ENCODE measurements at places on chromosomes 5 and 9.

- no peak for DNase-seq
Measured at GRCh38 chr9:1415146-1415545, 365.0 kb downstream of the DMRT2 start.

DNA sequence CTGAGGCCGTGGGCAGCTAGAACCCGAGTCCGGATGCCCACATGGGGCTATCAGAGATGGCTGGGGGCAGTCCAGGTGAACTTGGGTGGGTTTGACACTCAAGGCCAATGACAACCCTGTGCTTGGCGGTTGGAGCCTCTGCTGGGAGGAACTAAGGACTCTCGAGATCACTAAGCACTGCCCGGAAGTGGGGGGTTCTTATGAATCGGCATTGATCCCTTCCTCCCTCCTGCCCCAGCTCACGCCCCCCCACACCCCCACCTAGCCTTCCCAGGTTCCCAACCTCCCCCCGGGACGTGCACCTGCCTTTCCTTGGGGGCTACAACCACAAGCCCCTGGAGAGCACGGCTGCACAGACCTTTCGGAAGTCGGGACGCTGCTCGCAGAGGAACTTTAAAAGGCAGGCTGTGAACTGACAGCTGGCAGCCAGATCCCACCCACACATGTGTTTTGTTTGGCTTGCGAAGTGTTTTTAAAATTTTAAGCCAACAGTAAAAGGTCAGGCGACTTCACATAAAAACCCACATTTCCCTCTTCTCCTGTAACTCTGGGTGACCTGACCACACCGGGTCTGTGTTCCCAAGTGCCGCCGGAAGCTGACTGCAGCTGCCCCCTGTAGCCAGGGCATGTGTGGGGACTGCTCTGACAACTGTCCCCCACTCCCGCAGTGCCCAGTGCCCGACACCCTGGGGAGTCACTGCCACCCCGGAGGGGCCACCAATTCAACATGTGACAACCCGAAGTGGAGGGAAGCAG, 5.1 kb upstream of the RALGDS start:
- no peak for DNase-seq

DNA sequence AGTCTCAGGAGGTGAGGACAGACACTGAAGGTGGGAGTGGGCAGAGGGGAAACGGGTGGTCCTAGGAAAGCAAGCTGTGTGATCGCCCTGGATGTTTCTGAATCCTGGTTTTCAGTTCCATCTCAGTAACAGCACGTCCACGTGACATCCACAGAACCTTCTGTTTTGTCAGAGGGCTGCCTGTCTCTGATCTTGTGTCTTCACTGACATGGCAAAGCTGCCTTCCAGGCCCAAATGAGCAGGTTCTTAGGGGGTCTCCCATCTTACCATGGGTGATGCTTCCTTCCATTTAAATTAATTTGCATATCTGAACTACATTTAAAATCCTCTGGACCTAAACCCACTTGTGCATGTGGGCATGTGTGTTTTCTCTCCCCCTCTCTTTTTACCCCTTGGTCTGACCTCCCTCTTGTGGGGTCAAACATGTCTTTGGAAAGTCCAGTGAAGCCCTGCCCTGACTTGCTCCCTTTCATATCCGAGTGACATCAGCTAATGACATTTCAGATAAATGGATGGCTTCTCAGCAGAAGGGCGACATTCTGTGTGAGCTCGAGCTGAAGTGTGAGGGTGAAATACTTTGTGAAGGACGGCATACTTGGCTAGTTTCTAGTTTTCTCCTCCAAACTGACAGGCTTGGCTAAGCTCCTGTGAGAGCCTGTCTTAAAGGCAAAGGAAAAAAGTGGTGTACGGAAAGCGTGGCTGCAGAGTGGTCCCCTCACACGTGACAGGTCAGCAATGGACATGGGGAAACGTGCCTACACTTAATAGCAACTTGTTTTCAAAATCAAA, 204.8 kb upstream of the S1PR3 start:
- no peak for DNase-seq

DNA sequence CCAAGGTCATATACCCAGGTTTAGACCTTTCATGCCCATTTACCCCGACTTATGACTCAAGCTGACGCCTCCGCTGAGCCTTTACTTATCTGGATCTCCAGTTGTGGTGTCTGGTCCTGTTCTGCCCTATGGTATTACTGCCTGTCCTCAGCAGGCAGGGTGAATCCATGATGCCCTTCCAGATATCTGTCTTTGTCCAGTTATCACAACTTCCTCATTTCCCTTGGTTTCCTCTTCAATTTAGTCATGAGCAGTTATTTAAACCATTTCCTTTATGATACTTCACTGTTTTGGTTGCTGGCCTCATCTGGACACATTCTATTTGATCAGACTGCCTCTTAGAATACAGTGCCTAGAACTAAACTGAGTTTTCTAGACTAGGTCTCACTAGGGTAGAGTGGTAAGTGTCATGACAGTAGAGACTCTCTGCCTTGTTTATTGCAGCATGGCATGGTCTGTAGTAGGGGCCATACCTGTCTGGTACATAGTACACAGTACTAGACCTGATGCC, 93.3 kb downstream of the MELK start:
- no peak for DNase-seq

DNA sequence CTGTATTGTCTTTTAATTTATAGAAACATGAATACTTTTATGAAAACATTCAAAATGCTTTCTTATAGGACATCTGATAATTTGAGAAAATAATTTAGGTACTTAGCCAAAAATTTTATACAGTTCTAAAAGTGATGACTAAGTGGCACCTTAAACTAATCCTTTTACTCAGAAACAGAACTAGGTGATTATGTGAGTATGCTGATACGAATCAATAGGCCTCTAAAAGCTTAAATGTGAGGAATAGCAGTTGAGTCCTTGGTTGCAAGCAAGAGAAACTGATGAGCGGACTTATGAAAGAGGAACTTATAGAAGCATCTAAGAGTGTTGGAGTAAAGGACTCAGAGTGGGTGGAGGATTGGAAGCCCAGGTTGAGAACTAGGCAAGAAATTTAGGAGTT, 26.4 kb downstream of the ANXA1 start:
- no peak for DNase-seq

DNA sequence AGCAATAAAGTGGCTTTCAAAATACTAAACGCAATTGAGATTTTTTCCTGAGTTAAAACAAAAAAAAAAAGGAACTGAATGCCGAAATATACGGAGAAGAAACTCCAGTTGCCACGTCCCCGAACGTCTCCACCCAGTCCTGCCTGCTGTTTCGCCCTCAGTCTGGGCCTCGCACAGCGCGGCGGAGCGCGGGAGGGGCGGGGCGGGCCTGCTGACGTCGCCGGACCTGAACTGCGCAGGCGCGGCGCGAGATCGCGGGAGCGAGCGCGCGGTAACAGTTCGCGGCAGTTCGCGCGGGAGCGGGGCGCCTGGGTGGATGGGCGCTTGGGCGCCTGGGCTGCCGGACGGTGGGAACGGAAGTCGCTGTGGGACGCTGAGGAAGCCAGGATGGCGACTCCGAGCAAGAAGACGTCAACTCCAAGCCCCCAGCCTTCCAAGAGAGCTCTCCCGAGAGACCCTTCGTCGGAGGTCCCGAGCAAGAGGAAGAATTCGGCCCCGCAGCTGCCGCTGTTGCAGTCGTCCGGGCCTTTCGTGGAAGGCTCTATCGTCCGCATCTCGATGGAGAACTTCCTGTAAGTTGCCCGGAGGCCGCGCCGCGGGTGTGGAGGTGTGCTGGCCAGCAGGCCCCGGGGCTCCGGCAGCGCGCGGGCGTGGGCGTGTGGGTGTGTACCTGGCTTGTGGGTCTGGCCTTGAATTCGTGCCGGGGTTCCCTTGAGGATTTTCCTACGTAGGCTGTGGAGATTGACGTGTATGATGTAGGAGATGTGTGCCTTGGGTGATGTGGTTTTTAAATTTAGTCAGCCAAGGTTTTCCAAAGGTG, at the start of gene SMC5:
SMC5 (plus strand) TSS at position 287 of the 820 bp plus-strand sequence; CDS start at position 388, 101 bp downstream.
- DNase-seq, result peak; percentile 93

DNA sequence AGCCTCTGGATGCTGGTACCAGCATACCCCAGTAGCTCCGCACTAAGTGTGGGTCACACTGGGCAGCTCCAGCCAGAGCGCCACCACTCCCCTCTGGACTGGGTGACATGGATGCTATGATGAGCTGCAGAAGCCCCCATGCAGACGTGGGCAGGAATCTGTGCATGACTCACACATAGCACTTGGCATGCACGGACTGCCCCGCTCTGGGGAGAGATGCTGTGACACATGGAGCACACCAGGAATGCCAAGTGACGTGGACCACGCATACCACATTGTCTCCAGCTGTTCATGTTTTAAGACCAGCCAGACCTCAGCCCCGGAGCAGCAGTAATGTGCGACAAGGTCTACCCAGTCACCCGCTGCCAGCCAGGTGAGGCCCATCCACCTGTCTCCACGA, 64.1 kb downstream of the SEMA4D start:
- DNase-seq, result no peak

GRCh38 chr5:159581502-159582249, 251.4 kb upstream of the IL12B start:
- peak; percentile 49 for DNase-seq

GRCh38 chr5:94244921-94245320, 373.5 kb downstream of the KIAA0825 start:
- no peak for DNase-seq

- no peak for DNase-seq
Measured at GRCh38 chr5:9183992-9184391, 361.9 kb downstream of the SEMA5A start.

DNA sequence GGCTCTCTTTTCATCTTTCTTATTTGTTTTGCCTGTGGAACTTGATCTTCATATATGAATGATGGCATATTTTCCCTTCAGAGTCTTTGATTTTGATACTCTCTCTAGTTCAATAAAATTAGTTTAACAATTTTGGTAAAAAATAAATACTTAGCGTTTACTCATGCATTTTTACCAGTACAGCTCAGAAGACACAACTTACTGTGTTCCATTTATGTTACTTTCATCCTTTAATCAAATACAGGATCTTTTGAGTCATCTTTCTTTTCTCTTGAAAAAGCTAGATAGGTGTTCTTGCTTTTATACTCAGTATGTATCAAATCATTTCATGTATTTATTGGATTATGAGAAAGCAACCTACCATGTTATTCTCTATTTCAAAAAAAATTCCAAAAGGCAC, 47.1 kb upstream of the RICTOR start:
- DNase-seq, result no peak

DNA sequence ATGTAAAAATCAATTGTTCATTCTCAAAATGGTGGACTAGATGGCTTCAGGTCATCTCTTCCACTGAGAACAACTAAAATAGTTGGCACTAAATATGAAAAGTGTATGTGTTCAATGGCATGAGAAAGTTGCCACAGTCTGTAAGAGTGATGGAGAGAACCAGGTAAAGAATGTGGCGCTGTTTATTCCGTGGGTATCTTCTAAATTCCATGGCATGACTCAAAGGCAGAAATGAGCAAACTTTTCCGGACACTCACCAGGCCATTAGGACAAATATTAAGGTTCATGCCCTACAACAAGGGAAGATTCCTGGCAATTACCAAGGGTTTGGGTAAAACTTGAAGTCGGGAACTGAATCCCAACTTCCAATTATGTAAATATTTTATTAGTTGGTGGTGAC, 825.4 kb upstream of the CDH6 start:
- no peak for DNase-seq

- no peak for DNase-seq
Measured at GRCh38 chr5:24222876-24223275, 421.9 kb downstream of the CDH10 start.

DNA sequence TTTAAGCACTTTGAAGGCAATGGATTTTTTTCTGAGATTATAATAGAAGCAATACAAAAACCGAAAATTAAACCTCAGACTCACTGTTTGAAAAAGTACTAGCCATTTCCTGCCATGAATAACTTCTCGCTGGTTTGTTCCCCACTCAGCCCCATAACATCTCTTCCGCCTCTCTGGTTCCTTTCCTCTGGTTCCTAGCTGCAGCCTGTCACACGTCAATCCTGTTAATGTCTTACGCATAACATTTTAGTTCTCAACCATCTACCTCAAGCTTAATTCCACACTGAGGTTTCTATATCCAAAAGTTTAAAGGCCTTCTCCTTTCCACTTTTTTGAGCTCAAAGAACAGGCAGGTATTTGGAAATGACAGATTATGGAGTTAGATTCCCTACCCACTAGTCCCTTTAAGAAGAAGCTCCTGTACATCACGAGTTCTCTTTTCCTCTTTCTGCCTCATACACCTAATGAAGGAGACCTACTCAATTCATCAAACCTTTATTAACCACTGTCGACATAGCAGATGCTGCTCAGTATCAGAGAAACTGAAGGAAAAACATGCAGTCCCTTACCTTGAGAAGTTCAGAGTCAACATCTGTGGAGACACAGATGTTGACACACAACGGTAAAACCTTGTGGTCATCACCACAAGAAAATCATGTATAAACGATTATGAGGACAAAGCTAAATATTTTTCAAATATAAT, 243.0 kb upstream of the PTGER4 start:
- DNase-seq, result no peak

GRCh38 chr5:32565145-32565544, 20.2 kb upstream of the SUB1 start:
- DNase-seq, result no peak

- DNase-seq, result no peak
Measured at GRCh38 chr9:112601636-112602035, 115.0 kb downstream of the KIAA1958 start.

DNA sequence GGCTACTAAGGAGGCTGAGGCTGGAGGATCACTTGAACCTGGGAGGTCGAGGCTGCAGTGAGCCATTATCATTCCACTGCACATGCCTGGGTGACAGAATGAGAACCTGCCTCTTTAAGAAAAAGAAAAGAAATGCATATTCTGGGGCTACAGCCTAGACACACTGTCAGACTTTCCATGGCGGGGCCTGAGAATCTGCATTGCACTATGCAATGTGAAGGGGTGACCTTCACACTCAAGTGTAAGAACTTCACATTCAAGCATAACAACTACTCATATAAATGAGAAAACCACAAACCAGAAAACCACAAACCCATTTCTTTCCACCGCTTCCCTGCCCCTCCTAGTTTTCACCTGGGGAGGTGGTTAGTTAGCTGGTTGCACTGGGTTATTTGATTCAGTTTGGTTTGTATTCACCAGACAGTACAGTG, 18.0 kb upstream of the FBP2 start:
- no peak for DNase-seq

DNA sequence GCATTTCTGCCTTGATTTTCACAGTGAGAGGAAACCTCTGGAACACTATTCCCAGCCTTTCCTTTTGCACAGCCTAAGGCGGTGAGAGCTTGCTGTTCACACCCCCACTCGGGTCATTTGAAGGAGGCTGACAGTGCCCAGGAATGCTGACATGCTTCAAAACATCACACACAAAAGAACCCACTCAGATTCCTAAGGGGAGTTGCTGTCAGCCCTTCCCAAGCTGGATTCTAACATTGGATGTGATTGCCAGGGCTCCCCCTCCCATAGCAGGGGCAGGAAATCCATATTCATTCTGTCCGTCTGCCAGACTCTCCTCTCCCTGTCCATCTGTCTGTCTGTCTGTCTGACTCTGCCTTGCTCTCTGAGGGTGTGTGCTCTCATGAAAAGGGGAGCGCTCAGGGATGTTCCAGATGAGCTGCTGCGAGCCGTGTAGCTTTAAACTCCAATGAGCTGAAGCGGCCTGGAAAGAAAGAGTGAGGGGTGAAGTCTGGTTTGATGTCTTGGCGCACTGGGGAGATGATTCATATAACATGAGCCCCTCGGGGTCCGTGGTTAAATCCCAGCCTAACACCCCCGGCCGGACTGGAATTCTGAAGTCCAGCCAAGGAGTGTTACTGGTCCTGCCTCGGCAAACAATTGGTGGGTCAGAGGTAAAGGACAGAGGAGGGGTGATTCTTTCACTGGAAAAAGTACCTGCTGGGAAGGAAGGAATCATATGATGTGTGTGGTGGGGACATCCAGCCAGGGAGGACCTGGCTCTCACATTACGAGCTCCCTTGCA, 517.0 kb downstream of the CCDC171 start:
- no peak for DNase-seq

GRCh38 chr9:122125509-122126330, 32.6 kb upstream of the TTLL11 start:
- DNase-seq, result no peak

Data from HT-29 (cell line).